ENCODE measurements at places on chromosomes 12 and 14. TPM values are rescaled to one million over a fixed set of nuclear protein-coding genes. Genes with fewer than 3 reads are reported as not detected.

DNA sequence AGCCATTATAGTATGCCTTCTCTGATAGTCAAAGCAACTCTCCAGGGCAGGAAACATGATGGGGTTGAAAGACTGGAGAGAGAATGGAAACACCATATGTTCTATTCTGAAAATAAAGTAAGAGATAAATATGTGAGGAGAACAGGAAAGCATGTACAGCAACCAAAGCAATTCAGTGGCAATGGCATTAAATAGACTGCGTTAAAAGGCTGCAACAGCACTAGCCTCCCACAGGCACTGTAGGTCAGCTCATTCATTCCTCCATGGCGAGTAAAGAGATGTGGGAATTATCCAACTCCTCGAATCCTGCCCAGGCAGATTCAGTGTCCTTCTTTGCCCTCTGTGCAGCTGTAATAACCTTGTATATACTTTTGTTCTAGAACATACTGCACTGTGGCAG lies 43.8 kb downstream of the ANO6 start:
- DNase-seq, result no peak

The TSPAN8 gene
- total RNA-seq, result 12.8 TPM

The TSPAN31 gene
- 115 TPM for total RNA-seq

- DNase-seq, result no peak
Measured at GRCh38 chr14:49692193-49692757, 645 bp upstream of the KLHDC1 start.

The ARF3 gene
- 63.4 TPM for total RNA-seq

The RND1 gene
- total RNA-seq, result 2.6 TPM

GRCh38 chr12:85865890-85866289 lies 8.2 kb upstream of the NTS start:
- no peak for DNase-seq

The MYH7 gene
- not detected for total RNA-seq

DNA sequence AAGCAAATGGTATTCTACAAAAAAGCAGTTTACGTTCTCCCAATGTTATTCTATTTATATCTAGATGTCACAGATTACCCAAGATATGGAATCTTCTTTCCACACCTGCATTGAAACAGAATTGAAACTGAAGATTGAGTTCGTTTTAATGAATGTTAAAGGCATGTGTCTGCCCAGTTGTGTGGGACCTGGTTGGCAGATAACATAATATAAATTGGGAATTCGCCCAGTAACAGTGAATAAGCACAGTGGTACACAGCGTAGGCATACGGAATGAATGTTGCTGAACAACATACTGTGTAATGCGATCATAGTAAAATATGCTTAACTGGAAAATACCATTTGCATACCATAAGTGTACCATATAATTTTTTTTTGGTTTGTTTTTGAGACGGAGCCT lies 4.3 kb downstream of the KHNYN start:
- DNase-seq, result no peak

DNA sequence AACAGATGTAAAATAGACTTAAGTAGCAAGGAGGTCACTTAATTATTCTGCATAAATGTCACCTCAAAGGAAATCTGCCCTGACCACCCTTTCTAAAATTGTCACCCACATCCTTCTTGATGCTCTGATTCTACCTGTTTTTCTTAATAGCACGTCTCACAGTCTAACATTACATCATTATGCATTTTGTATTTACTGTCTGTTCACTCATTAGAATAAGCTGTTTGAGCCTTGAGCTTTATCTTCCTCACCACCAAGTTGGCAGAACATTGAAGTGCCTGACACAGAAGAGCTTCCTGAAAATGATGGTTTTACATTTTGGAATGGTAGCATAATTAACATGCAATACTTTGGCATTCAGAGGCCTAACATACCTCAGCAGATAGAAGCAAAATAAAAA lies 8.8 kb upstream of the TMEM117 start:
- DNase-seq, result no peak

The CLEC2D gene
- total RNA-seq, result 19.2 TPM

DNA sequence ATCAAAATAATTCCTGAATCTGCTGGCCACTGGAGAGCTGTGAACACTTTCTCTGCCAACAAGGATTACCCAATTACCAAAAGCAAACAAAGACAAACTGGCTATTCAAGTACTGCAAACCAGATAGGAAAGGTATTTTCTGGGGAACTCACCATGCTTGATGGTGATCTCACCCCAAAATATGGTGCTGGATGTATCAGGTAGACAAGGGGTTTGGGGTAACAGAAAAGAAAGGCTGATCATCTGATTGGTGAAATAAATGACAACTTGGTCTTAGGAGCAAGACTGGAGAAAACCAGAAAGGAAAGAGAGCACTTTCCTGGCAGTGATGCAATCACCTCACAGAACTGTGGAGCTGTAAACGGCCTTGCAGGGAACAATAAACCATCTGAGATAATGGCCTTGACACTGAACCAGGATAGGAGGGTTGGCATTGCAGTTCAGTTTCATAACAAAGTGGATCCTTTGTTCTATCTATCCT lies 31.0 kb upstream of the NPFF start:
- no peak for DNase-seq

- DNase-seq, result no peak
Measured at GRCh38 chr12:64706306-64706705, 52.9 kb downstream of the GNS start.

The INHBC gene
- total RNA-seq, result not detected

GRCh38 chr14:102805371-102805891 lies 28.2 kb downstream of the TRAF3 start:
- DNase-seq, result no peak

The PLEKHH1 gene
- total RNA-seq, result 3.8 TPM

GRCh38 chr14:59918824-59919569 lies 947 bp upstream of the LRRC9 start:
- no peak for DNase-seq

DNA sequence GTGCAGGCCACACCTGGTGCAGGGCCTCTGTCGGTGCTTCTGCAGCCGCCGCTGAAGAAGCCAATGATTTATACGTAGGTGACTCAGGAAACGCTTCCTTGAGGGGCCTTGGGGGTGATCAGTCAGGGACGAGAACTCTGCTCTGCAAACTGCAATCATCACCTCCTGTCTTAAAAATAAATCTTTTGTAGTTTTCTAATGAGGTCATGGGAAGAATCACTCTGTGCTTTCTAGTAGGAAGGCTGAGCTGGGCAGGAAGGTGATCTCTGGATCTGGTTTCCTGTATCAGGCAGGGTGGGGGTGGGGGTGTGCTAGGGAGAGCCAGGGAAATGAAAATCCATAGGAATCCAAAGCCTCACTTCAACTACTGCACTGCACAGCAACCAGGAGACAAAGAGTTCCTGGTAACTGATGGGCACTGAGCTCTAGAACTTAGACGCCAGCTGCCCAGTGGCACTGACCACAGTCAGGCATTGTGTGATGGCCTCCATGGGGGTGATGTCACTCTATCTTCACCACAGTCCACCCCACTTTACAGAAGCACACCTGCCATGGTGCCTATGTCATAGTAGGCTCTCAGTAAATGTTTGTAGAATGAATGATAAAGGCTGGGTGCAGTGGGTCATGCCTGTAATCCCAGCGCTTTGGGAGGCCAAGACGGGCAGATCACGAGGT lies 292.4 kb upstream of the PWP1 start:
- no peak for DNase-seq

DNA sequence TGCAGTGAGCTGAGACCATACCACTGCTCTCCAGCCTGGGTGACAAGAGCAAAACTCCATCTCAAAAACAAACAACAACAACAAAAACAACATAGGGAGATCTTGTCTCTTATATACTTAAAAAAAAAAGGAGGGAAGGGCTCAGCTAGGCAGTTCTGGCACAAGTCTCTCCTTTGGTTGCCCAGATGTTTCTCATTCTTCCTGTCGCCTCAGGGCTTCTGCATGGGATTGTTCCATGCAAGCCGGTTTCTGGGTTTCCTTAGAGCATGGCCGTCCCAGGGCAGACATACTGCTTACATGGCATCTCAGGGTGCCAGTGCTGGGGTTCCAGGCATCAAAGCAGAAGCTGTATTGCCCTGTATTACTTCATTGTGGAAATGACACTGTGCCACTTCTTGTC lies 5.2 kb upstream of the SLC8B1 start:
- DNase-seq, result no peak

The KRT73 gene
- not detected for total RNA-seq

GRCh38 chr12:42603246-42603990 lies 13.9 kb upstream of the PRICKLE1 start:
- DNase-seq, result no peak

- DNase-seq, result no peak
Measured at GRCh38 chr12:75170640-75171185, 38.9 kb downstream of the KCNC2 start.

The GPR84 gene
- total RNA-seq, result 0.95 TPM

DNA sequence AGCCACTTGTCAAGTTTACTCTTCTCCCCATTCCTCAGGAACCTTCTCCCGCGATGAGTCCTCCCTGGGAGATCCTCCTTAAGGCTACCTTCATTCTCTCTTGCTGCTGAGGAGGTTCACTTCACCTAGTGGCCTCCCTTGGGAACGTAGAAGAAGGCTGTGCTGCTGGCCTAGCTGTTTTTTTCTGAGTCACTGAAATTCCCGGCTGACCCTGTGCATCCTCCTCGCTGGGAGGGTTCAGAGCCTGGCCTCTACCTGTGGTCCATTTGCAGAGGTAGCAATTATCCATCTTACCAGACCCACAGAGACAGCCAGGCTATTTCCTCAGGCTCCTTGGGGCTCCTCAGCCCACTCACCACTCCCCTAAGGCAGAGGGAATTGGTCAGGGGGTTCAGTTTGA lies 4.6 kb downstream of the KRT82 start:
- no peak for DNase-seq
